ENCODE measurements at places on chromosomes 2 and 18. TPM values are rescaled to one million over a fixed set of nuclear protein-coding genes. Genes with fewer than 3 reads are reported as not detected.

SLC14A1 gene
- total RNA-seq: 6.0 TPM

HES6 gene
- 1.6 TPM for total RNA-seq

DNA sequence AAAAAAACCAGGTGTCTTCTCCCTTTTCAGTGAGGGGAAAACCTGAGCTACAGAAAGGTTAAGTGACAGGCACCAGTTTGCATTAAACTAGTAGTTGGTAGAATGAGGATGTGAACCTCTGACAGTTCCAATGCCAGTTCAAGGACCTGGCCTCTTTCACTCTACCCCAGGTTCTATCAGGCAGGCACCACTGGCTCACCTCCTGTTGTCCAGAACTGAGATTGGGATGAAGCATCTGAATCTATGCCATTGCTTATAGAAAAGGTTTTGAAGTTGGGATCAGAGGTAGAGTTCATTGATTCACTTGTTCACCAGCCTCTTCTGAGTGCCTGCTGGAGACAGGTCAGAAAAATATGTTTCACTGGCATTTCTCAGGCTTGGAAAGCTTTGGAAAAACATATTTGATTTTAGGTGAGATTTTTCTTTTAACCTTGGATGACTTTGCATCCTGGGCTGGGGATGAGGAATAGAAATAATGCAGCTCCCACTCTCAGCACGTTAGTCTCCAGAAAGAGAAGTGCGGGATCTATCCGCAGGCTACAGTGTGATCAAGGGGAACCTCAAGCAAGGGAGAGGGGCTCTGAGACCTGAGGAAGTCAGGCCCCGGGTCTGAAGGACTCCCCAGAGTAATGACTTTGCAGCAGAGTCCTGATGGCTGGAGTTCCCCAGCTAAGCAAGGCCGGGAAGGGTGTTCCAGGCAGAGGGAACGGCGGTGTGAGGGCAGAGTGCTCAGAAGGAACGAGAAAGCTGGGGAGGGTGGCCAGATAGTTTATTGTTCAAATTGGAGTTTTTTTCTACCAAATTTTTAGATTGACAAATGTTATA is 250.3 kb downstream of the MYCN start:
- H3K36me3 ChIP-seq: no peaks in the 10 kb centered on the region
- H3K4me3 ChIP-seq: no peak overlapping the region
- no peak for DNase-seq

DNA sequence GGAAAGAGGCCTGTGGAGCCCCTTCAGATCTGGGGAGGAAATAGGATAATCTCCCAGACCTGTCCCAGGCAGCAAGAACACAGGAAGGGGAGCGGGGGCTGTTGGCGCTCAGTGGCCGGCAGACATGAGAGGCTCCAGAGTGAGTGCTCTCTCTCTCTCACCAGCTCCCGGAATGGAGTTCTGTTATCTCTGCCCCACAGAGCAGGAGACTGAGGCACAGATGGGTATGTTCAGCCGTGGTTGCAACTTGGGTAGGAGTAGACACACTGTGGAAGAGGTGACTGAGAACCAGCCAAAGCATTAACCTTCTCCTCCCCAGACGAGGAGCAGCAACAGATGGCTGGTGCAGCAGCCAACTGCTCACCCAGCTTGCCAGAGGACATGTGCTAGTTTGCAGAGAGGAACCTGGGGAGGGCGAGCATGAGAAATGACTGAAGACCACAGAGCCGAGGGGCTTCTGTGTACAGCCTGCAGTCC is 82.0 kb downstream of the NRP2 start:
- H3K27ac ChIP-seq: no peak overlapping the region
- H3K36me3 ChIP-seq: no peaks in the 10 kb centered on the region
- H3K4me3 ChIP-seq: no peak overlapping the region
- peaks cover 11% of the 10 kb centered on the region for H3K4me1 ChIP-seq
- DNase-seq: no peak
- H3K27me3 ChIP-seq: peaks cover 44% of the 10 kb centered on the region

- H3K27ac ChIP-seq: no peak overlapping the region
- H3K27me3 ChIP-seq: peaks cover 26% of the 10 kb centered on the region
- H3K36me3 ChIP-seq: no peaks in the 10 kb centered on the region
- H3K4me3 ChIP-seq: no peak overlapping the region
- no peak for DNase-seq
These were observed 682.0 kb downstream of the IRS1 start for GRCh38 chr2:226117510-226118065.

DNA sequence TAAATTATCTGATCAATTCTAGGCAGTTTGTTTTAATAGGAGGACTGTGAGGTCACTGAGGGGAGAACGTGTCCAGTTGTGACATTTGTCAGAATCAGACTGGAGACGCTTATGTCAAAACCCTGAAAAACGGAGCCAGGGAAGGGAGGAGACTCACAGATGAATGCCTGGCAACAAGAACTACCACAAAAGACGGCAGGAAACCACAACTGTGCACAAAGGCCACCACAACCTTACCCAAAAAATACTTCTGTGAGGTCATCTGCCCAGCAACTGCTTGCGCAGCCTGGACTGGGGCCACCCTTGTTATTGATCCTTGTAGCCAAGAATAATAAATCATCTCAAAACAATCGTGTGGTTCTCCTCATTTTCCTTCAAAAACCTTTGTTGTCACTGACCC is 173.0 kb upstream of the ALKAL2 start:
- peaks cover 2% of the 10 kb centered on the region for H3K36me3 ChIP-seq
- peaks cover 45% of the 10 kb centered on the region for H3K4me1 ChIP-seq

DNA sequence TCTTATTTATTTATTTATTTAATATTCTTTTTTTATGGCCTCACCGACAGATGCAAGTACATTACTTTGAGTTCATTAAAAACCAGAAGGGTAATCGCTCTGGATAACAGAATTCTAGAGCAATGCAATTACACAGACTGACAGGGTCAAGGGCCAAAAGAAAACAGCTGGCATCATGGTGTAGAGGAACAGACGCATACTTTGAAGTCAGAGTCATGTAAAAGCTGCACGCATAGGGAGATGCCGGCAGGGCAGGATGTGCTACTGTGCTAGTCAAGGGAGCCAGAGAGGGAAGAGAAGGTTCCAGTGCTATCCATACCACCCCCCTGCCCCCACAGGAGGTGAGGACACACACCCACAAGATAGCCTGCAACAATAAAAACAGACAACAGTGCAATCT is 115.2 kb upstream of the TFCP2L1 start:
- no peak overlapping the region for H3K4me3 ChIP-seq
- H3K27me3 ChIP-seq: no peaks in the 10 kb centered on the region
- H3K27ac ChIP-seq: no peak overlapping the region
- no peaks in the 10 kb centered on the region for H3K4me1 ChIP-seq
- no peak for DNase-seq

GRCh38 chr2:174524527-174524926 is 37.7 kb upstream of the GPR155 start:
- H3K36me3 ChIP-seq: peaks cover 3% of the 10 kb centered on the region
- H3K4me3 ChIP-seq: no peak overlapping the region
- DNase-seq: no peak
- no peaks in the 10 kb centered on the region for H3K27me3 ChIP-seq
- H3K27ac ChIP-seq: no peak overlapping the region
- peaks cover 19% of the 10 kb centered on the region for H3K4me1 ChIP-seq

DNA sequence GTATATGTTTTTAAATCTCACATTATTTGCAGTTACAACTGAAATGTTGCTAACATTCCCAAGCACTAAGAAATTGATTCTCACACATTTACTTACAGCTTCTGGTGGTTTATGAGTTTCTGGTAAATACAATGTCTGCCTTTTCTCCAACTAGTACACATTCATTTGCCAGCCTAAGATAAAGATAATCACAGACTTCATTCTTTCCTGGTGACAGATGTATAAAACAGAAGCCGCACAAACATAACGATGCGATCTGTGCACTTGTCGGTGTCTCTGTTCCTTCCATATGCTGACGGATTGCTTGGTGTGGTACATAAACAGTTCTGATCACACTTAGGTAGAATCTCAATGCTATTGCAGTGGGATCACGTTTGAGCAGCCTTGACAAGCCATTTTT is 100.4 kb upstream of the DDX18 start:
- H3K27me3 ChIP-seq: peaks cover 6% of the 10 kb centered on the region
- no peak for DNase-seq
- no peaks in the 10 kb centered on the region for H3K4me1 ChIP-seq

DNA sequence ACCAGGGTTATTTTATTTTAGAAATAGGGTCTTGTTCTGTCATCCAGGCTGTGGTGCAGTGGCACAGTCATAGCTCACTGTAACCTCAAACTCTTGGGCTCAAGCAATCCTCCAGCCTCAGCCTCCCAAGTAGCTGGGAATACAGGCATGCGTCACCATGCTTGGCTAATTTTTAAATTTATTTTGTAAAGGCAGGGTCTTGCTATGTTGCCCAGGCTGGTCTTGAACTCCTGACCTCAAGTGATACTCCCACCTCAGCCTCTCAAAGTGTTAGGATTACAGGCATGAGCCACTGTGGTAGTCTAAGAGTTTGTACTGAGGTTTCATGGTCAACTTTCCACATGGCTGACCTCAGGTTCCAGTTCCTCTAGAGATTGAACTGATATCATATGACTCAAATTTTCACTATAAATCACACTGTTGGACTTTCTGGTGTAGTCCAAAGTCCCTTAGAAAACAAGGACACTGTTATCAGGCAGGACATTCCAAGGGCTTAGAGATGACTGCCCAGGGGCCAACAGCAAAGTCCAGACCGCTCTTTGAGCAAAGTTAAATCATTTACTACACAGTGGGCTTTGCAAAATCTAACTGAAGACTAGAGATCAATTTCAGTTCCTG is 82.0 kb upstream of the MEX3C start:
- no peaks in the 10 kb centered on the region for H3K4me1 ChIP-seq
- DNase-seq: no peak
- no peak overlapping the region for H3K4me3 ChIP-seq
- no peaks in the 10 kb centered on the region for H3K36me3 ChIP-seq

Measured in activated T-cell treated with anti-CD3 and anti-CD28 coated beads, Interleukin-2, amount 50 U/mL, for 72 hours (primary cell).